Occipital lobe (tissue), 3 donors: ENCODE measurements at places on chromosomes 13 and 19. TPM values are rescaled to one million over a fixed set of nuclear protein-coding genes. Genes with fewer than 3 reads are reported as not detected.

- DNase-seq, result no peak
Observed at GRCh38 chr19:38710928-38711725, 33.1 kb downstream of the CAPN12 start.

DNA sequence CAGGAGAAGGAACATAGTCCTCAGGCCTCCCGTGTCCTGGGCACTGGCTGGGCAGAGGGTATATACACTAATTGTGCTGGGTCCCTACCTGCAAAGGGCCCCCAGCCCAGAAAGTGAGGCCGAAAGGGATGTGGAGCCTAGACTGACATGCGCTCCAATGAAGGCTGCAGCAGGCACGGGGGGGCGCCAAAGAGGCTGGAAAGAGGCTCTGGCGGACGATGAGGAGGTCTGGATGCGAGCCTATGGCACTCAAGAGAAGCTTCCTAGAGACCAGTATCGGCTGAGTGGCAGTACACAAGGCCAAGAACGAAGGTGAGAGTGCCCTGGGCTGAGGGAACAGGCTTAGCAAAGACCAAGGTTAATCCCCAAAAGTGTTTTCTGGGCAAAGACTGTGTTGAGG lies 16.6 kb downstream of the VRK3 start:
- DNase-seq, result no peak

- no peak for DNase-seq
Observed at GRCh38 chr19:7900401-7900870, 3.2 kb upstream of the MAP2K7 start.

DNA sequence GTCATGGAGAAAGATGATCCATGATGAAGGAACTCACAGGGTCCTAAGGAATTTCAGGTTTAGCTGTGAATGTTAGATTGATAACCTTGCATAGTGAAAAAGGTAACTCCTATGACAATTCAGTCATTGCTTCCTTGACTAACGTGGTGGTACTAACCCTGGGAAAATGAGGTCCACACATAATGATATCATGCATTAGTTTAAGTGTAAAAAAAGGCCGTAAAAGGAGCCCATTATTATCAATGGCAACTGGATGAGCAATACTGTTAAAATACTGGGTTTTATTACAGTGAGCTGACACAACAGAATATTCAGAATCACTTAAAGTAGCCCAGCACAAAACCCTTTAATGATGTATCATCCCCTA lies 515.4 kb downstream of the DCT start:
- DNase-seq, result no peak

DNA sequence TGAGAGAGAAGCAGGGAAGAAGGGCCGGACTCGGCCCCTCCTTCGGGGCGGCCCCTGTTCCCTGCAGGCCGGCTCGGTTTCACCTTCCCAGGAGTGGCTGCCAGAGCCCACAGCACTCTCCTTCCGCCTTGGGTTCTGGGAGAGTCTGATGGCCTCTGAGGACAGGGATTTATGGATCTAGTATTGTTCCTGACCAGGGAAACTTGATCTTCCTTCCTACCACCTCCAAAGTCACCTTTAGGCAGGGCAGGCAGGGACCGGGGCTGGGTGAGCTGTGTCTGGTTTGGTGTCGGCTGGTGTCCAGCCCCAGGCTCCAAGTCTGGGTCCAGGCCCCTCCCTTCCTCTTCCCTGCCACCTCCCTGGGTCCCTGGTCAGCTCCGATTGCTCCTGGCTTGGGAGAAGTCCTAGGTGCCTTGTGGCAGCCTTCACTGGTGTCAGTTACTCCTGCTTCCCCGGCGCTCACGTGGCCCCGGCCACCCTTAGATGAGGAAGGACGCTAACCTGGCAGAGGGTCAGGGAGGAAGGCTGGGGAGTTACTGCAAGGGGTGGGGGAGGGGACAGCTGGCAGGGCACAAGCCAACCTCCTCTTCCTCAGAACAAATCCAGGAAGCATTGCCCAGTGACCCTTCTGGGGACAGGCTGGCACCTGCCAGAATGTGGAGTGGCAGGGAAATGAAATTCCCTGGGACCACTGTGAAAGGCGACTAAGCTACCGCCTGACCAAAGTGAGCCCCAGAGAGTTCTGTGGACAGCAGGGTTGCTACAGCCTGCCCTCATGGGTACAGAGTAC lies 18.8 kb downstream of the RFX1 start:
- DNase-seq, result no peak

DNA sequence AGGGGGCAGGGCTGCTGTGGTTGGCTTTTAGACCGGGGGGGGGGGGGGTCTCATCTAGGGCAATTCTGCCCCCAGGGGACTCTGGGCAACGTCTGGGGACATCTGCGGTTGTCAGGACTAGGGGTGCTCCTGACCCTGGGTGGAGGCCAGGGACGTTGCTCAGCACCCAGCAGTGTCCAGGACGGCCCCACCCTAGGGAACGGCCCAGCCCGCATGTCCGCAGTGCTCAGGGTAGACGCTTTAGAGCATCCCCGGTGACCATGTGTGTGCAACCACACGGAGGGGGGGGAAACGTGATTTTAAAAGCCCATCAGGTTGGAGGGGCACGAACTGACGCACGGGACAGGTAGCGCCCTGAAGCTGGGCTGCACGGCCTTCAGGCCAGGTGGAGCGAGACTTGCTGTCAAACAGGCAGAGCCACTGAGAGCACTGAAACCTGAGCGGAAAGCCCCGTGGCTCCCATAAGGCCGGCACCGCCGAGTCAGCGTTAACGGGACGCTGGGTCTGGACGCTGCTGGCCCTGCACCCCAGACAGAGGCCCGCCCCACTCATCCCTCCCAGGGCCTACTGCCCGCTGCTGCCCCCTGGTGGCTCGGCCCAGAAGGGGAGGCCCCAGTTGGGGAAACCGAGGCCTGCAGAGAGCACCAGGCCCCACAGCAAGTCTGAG lies 8.3 kb downstream of the CACTIN start:
- DNase-seq, result no peak

GRCh38 chr13:79786176-79786575 lies 305.2 kb downstream of the NDFIP2 start:
- no peak for DNase-seq

DNA sequence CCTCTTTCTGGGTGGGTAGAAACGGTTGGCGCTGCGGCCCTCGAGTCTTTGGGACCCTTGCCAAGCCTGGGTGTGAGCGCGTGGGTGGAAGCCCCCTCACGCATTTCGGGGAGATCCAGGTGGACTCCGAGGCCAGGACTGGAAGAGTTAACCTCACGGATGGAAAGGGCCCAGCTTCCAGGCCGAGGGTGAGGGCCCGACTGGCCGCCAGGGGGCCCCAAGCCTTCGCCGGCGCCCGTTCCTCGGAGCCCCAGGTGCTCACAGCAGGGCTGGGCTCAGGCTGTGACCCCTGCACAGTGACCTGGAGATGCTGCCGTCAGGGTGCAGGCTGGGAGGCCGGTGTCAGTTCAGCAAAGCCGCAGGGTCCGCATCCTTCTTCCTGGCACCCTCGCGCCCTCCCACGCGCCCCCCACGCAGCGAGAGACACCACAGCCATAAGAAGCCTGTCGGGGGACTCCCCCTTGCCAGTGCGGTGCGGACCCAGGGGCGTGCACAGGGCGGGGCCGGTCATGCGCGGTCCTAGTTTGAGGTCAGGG lies 34.2 kb upstream of the TMEM255B start:
- DNase-seq, result peak; percentile 75

DNA sequence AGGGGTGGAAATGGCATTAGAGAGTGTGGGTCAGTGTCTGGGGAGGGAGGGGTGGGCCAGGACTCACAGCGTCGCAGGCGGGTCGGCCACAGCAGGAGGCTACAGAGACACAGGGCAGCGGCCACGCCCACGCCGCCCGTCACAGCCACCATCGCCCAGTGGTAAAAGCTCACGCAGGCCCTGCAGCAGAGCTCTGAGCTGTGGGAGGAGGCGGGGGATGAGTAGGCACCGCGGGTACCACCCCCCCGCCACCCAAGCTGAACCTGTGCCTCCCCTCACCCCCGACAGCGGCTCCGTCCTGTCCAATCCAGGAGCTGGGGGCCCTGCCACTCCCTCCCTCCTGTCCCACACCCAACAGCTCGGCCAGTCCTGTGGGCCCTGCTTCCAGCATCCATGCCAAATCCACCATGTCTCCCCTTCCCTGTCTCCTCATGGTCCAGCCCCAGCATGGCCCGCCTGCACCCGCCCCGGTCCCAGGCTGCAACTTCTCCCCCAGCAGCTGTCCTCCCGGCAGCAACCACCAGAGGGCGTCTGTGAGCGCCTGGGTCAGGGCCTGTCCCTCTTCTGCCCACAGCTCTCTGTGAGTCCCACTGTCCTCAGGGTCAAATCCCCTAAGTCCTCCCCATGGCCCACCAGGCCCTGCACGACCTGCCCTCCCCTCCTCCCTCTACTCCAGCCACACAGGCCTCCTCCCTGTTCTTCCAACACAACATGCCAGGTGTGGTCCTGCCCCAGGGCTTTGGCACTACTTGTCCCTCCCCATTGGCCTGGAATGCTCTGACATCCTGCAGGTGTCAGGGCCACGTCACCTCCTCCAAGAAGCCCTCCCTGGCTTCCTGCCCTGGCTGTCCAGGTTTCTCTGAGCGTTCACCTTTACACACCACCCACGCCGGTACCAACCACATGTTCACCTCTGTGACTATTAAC lies 6.0 kb downstream of the TEKTIP1 start:
- DNase-seq, result peak; percentile 64

- no peak for DNase-seq
Observed at GRCh38 chr13:21686751-21687391, 16.0 kb downstream of the FGF9 start.

DNA sequence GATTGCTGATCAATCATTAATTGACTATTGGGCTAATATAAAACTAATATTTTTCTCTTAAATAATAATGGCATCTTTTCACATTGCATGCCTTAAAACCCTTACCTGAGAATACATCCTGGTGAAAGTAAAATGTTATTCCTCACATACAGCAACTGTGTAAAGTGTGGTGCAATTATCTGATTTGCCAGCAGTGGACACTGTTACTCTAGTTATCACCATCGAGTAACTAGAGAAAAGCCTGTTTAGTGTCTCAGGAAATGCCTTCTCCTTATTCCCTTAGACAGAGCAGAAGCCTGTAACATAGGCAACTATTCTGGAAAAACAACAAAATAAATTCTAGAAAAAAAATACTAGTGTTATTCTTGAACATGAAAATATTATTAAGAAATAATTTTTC lies 459.8 kb downstream of the FGF14 start:
- no peak for DNase-seq

Gene TSHZ3
- 18.6 TPM for total RNA-seq

Gene DENND1C
- not detected for total RNA-seq

Gene ZNF563
- 1.9 TPM for total RNA-seq

Gene PSG6
- total RNA-seq, result not detected

Gene DCUN1D2
- 19.2 TPM for total RNA-seq

Gene NFIX
- 124 TPM for total RNA-seq

Gene EGLN2
- 46.9 TPM for total RNA-seq

Gene FFAR2
- total RNA-seq, result 0.16 TPM

Gene PPP1R13L
- not detected for total RNA-seq

Gene ZNF540
- total RNA-seq, result 22.0 TPM
